ENCODE measurements at places on chromosomes 5 and 9.

- DNase-seq: no peak
Measured at GRCh38 chr5:74019923-74020322, 393.9 kb downstream of the ARHGEF28 start.

GRCh38 chr5:38494175-38494574, 62.3 kb downstream of the LIFR start:
- no peak for DNase-seq

DNA sequence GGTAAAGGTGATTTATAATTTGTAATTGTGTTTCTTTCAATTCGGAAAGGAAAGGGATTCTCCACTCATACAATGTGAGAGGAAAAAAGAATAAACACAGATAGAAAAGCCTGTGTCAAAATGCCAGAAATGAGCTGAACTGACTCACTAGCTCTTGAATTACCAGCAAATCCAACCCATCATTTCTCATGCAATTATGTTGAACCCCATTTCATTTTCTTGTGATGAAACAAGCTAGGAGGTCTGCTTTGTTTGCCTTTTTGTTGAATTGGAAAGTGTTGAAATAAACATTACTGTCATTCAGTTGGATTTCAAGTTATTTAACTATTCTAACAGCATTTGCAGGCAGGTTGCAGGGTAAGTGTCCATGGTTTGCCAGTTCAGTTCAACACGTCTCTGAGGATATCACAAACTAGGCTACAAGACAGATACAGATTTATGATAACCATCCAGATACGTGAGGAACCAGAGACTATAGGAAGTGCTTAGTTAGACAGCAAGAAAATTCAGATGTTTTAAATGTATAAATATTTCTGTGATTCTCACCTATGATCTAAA, 547.2 kb downstream of the MAT2B start:
- no peak for DNase-seq

GRCh38 chr9:87605676-87606075, 108.0 kb downstream of the DAPK1 start:
- no peak for DNase-seq

- DNase-seq: no peak
Measured at GRCh38 chr5:134604908-134605307, 27.7 kb downstream of the SAR1B start.

DNA sequence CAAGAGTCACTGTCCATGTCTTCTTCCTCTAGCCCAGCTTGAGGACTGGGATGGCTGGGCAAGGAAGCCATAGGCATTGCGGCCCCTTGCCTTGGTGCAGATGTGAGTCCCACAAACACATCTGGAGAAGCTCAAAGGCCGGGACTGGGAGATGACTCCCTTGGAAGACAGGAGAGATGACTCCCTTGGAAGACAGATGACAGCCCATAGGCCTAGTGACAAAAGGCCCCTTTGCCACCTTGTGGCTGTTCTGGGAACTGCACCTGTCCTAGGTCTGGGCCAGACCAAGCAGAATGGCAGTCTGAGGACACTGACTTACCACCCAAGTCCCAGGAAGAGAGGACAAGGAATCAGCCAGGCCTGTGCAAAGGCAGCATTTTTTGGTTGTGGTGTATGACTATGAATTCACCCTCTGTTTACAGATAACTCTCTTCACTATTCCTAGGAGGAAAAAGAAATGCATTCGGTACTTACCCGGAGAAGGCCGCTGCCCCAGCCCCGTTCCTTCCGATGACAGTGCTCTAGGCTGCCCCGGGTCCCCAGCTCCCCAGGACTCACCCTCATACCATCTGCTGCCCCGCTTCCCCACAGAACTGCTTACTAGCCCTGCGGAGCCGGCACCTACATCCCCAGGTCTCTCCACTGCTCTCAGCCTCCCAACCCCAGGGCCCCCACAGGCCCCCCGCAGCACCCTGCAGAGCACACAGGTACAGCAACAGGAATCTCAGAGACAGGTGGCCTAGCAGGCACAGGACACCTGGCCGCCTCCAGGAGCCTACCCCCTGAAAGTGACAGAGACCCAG, 30.8 kb downstream of the SKP1 start:
- DNase-seq: peak; percentile 74

DNA sequence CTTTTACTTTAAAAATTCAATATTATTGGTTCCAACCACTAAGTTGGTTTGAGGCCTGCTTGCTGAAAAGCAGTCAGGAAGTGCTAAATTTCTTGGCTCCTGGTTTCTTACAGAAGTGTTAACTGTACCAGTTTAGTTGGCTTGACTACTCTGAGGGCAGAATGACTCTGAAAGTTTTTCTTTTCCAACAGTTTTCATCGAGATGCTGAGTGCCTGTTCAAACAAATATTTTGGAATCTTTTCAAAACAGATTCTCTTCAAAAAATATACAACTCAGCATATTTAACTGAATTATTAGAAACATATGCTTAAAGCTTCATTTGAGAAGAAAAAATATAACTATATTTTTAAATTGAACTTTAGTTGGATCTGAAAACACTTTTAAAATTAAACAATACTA, 37.0 kb downstream of the SLC38A9 start:
- no peak for DNase-seq

Data from activated effector memory CD4-positive, alpha-beta T cell treated with Interleukin-2 at 50 U/mL for 16 hours (primary cell).